ENCODE measurements at places on chromosomes 3 and 15.

- no peak for DNase-seq
Measured at GRCh38 chr3:43455233-43455632, 166.6 kb downstream of the ANO10 start.

DNA sequence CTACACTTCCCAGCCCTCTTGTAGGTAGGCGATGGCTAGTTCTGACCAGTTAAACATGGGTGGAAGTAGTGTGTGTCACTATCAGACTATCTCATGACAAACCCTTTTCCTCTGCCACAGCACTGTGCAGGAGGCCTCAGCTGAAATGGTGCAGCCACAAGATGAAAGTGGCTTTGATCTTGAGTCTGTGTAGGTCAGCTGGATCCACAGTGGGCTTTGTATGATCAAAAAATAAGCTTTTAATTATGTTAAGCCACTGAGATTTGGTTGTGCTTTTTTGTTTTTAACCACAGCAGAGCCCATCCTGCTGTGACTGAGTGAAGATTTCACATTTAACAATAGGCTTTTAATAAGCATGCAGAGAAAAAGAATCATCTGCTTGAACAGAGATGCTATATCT is 19.7 kb downstream of the RCN2 start:
- no peak for DNase-seq

DNA sequence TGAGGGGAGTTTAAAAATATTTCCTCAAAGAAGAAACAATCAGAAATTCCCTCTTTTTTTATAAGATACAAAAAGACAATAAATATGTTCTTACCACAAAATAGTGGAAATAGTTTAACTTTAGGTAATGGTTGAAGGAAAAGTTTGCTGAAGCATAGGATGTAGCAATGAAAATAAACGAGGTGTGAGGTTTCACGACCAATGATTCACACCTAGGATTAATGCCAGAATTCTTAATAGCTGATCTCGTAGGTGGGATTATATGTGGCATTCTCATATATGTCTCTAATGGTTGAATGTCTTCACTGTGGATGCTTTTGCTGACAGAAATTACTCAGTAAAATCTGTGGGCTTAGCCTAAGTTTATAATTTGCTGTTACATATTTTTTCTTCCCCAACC is 467.7 kb downstream of the FGF12 start:
- DNase-seq, result no peak

- no peak for DNase-seq
Measured at GRCh38 chr3:197206913-197207312, 91.5 kb downstream of the DLG1 start.

GRCh38 chr3:72105306-72105705 is 320.4 kb upstream of the PROK2 start:
- DNase-seq, result no peak

GRCh38 chr3:120129051-120129450 is 34.8 kb upstream of the GSK3B start:
- no peak for DNase-seq

- DNase-seq, result no peak
Measured at GRCh38 chr15:64459066-64459781, 1.2 kb upstream of the ZNF609 start.

DNA sequence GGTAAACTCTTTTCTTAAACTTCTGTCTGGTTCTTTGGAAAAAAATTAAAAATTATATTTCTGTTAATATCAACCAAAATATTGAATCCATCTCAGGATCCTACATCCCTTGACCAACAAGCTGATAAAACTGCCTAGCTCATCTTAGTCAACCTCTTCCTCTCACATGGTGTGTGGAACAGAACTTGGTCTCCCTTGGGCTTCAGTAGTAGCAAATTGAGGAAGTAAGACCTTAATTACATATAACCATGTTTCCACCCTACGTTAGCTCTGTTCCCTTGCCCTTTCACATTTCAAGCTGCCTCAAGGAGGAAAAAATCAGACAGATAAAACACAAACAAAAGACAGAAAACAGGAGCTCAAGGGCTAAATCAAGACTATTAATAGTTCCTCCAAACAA is 116.4 kb downstream of the GREM1 start:
- DNase-seq, result no peak

- DNase-seq, result no peak
Measured at GRCh38 chr3:112646623-112647022, 5.7 kb upstream of the CCDC80 start.

DNA sequence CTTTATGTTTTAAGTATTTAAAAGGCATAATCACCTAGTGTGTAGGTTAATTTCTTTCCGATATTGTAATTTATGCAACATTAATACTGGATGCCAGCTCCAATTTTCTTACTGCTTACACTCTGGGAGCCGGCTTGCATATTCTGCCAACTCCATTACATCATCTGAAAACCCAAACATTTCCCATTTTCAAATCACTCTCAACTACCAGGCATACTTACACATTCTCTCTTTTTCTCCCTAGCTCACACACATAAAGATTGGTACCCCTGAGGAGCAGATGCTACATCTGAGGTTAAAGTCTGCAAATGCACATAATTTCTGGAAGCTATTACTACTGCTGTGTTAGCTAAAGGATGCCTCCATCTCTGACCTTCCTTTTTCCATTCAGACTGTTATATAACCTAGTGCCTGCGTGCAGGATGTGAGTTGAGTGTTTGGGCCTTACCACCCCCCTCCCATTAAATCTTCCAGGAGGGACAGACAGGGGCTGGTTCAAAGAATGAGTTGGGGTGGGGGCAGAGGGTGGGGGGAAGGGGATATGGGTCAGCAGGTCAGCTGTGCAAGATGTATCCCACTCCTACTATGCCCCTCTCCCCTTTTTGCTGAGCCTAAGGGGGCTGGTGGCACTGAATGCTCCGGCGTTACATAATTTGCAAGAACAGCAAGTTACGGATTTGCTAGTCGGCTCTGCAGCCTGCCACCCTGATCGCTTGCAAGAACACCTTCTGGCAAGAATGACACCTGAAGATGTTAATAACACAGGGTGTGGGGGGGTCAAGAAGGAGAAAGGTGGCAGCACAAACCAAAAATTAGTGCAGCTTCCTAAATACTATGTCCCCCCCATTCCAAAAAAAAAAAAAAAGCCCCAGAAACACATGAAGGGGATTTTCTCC is 2.5 kb downstream of the RORA start:
- no peak for DNase-seq

DNA sequence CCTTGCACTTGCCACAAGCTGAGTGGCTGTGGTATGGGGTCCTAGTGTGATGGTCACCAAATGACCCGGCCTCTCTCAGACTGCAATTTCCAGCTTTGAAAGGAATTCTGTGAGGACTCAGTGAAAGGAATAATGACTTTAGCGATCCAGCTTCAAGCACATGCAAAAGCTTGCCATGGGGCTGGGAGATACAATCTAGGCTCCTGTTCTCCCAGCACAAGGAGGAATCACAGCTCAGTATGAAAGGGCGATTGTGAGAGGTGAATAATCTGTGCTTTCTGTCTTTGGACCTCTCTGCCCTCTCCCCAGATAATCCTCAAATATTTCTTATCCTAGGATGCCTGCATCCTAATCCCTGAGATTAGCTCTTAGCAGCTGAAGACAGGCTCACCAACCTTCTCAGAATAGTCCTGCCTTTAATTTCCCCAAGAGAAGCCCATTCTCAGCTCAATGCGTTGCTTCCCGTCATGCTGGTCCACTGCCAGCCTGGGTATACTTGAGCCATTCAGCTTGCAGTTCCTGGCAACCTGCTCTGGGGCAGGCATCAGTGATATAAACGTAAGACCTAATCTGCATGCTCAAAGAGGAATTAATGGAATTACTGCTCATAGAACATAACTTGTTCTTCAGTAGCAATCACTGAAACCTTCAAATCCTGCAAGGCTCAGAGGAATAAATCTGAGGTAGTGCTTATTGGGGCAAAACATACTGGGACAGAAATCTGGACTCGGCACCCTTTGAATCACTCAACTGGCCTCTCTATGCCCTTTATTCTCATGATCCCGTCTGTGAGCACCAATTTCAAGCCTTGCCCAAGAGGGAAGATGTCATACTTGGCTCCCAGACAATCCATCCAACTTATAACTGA is 15.1 kb downstream of the TLNRD1 start:
- peak; percentile 79 for DNase-seq

DNA sequence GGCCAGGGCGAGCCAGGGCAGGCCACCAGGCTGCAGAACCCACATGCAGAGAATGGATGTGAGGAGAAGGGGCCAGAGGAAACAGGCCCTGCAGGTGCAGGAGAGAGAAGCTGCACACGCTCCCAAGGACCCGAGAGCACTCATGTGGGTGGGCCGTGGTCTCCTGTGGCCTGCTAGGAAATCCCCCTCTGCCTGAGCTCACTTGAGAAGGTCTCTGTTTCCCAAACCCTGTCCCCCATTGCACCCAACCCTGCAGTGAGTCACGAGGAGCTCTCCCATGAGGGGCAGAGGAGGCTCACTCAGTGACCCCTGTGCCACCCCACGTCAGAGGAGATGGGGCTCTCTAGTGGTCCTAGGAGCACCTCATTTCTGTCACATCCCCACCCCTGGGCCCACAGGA is 111.1 kb downstream of the KLF13 start:
- DNase-seq, result no peak

DNA sequence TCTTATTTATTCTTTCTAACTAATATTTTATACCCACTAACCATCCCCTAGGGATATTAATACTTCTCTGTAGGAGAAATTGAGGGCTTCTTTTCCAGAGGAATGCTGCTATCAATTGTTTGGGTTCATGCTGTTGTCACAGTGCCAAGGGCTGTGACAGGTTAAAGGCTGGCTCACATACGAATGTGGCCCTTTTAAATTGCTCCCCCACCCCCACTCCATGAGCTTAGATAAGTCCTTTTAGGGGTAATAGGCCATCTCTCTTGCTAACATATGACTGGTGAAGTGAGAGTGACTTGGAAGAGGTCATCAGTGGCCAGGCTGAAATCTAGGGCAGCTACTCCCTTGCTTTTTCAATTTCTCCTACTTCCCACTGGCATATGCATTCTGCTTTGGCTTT is 121.9 kb upstream of the DPH6 start:
- no peak for DNase-seq

GRCh38 chr15:71588746-71589145 is 221.6 kb upstream of the NR2E3 start:
- no peak for DNase-seq

GRCh38 chr15:31469786-31470525 is 143.3 kb downstream of the KLF13 start:
- no peak for DNase-seq

DNA sequence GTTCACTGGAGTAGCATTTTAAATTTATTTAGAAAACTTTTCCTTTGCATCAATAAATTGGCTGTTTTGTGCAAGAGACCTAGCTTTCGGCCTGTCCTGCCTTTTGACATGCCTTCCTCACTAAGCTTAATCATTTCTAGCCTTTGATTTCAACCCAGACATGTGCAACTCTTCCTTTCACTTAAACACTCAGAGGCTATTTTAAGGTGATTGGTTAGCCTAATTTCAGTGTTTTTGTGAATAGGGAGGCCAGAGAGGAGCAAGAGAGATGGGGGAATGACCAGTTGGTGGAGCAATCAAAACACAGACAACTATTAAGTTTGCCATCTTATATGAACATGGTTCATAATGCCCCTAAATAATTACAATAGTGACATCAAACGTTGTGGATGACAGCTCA is 333.4 kb downstream of the SLC9A9 start:
- DNase-seq, result no peak

GRCh38 chr15:40251486-40252140 is 12.8 kb downstream of the PAK6 start:
- DNase-seq, result no peak

- DNase-seq, result no peak
Measured at GRCh38 chr3:160921020-160921635, 165.1 kb downstream of the PPM1L start.

- DNase-seq, result no peak
Measured at GRCh38 chr3:115843206-115843605, 219.9 kb downstream of the GAP43 start.

DNA sequence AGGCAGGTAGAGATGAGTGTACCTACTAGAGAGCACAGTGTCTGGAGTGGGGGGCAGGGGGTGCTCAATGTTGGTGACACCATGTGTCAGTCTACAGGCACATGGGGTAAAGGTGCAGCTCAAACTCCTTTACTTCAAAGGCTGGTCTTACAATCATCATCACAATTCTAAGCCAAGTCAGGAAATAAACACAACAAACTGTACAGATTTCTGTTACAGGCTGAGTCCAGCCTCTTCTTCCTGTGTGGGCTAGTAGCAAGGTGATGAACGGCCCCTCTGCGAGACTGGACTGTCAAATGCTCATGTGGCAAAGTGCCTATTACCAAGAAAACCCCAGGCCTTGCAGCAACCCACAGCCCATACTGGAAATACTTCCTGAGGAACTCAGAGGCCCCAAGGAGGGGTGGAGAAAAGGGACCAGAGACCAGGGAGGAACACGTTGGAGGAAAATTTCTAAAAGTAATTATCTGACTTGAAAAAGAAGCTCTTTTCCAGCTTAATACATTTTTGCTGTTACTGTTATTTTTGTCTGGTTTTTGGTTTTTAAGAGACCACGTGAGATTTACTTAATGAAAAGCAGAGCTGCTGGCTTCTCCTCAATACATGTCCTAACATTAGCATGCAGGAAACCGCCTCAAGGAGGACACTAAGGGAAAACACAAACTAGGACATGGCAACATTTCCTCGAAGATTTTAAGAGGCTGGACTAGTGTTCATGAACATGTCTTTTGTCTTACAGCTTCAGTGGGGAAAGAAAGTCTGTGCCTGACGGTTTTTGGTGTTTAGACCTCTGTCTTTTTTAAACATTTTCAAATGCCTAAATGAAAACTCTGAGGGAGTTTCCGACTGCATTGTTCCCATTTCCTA is 29.5 kb downstream of the TBC1D2B start:
- DNase-seq, result peak; percentile 85

GRCh38 chr15:58279654-58280053 is 141.5 kb downstream of the AQP9 start:
- no peak for DNase-seq

- DNase-seq, result no peak
Measured at GRCh38 chr3:148528024-148528423, 169.7 kb upstream of the AGTR1 start.

GRCh38 chr3:156615592-156616173 is 58.7 kb upstream of the TIPARP start:
- DNase-seq, result no peak

DNA sequence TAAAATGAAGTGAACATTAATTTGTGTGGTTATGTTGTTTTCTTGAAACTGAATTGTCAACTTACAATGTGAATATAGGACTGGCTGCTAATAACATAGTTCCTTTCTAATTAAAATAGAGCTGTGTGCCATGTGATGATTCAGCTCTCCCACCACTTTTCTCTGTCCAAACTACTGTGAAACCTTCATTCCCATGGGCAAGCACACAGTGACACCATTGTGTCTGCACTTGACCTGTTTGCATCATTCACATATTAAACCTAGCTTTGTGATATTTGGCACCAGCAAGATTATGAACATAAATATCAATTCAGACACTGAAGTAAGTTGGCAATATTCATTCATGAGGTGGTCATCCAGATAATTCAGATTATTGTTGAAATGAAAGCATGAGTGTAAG is 78.8 kb upstream of the TCF12 start:
- no peak for DNase-seq

- DNase-seq, result no peak
Measured at GRCh38 chr3:9169956-9170850, 79.2 kb downstream of the SRGAP3 start.

All from spinal cord (tissue), 10 donors.